ENCODE measurements at places on chromosomes 2 and 18.

DNA sequence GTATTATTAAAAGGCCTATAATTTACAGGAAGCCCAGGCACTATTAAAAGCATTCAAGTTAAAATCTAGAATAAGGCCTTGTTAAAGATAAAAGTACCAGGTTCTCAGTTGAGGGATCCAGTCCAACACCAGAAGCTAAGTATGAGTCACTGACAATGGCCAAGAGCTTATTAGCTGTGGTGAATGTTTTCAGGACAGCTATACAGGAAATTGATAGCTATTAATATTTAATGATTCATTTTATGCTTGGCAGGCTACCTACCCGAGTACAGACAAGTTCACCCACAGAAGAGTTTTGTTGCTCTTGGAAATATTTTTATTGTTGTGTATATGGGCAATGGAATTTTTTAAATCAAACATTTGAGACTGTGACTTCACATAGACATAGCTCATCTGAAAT, 729.6 kb upstream of the ZNF804A start:
- no peak for DNase-seq

- no peak for DNase-seq
Observed at GRCh38 chr2:133200684-133201421, 367.4 kb downstream of the NCKAP5 start.

DNA sequence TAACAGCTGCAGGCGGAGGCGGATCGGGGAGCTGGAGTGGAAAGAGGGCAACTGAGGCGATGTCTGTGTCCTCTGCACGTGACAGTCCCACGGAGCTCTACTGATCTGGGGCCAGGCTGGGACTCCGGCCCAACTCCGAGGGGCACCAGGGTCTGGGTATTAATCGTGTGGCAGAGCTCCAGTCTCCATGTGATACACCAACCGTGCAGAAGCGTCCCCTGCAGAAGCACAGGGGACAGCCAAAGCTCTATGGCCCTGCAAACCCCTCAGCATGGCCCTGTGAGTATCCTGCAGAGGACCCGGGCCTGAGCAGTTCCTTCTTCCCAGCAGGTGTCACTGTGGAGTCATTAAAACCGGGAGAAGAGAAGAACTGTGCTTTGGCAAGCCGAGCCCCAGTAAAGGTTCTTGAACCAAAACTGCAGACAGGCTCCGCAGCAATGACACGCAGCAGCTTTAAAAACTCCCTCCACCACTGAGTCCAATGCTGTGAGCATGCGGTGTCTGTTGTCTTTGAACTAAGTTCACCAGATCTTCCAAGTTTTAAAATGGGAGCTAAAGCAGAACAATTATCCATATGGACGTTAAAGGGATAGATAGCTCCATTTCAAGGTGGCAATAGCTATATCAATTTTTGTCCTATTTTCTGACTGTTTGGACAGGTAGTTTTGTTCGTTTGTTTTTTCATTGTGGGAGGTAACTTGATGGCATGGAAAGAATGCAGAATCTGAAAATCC, 79.4 kb downstream of the TMEM182 start:
- DNase-seq: peak; percentile 69

- DNase-seq: no peak
Observed at GRCh38 chr2:130966775-130967490, 126.3 kb downstream of the FAM168B start.

DNA sequence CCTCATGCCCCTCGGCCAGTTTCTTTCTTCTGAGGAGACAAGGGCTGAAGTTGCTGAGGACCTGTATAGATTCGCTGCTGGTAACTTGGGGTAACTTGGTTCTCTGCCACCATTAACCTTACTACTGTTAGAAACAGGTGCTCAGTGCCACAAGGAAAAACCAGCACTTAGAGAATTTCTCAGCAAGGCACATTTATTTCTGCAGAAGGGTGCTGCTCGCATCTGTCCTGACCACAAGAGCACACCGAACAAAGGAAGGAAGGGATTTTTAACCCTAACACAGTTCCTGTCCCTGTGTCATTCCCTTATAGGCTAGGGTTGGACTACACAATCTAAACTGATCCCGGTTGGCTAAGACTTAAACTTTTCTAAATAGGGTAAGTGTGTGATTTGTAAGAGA, 154.1 kb downstream of the SOCS6 start:
- DNase-seq: no peak

DNA sequence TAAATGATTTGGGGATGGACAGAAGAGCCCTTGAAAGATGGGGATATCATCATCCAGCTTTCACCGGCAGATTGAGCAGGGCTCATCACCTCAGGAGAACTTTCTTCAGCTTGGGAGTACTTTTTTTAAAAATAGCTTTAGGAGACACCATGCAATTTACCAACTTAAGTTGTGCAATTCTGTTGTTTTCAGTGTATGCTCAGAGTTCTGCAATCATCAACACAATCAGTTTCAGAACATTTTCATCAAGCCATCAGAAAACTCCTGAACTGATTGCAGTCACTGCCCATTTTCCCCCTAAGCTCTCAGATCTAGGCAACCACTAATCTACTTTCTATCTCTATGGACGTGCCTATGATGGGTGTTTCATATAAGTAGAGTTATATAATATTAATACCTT, 117.7 kb downstream of the CRIM1 start:
- DNase-seq: peak; percentile 53

GRCh38 chr2:133486771-133487191, 81.5 kb downstream of the NCKAP5 start:
- DNase-seq: no peak

DNA sequence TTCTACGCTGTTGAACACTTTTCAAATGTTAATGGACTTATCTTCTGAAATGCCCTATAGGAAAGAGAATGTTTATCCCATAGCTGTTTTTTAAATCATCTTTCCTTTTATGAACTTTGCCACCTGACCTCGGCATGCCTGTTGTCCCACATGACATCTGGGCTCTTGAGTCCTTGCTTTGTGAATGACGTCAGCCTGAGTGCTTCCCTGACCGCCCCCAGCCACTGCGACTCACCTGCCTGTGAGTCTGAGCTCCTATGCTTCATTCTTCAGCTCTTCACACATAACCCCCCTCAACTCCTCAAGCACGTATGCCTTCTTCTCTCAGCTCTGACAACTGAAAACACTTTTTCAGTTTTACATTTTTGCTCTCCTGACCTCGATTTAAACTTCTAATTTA, 166.8 kb downstream of the DCDC2C start:
- no peak for DNase-seq

DNA sequence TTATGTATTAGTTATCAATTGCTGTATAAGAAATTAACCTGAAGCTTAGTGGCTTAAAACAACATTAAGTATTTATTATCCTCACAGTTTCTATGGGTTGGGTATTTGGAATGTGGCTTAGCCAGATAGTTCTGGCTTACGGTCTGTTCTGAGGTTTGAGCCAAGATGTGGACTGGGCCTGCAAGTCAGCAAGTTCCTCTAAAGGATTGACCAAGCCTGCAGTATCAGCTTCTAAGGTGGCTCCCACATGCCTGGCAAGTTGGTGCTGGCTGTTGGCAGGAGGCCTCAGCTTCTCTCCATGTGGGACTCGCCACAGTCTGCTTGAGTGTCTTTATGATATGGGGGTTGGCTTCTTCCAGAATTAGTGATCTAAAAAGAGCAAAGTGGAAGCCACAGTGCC, 45.0 kb upstream of the TCF4 start:
- DNase-seq: no peak

DNA sequence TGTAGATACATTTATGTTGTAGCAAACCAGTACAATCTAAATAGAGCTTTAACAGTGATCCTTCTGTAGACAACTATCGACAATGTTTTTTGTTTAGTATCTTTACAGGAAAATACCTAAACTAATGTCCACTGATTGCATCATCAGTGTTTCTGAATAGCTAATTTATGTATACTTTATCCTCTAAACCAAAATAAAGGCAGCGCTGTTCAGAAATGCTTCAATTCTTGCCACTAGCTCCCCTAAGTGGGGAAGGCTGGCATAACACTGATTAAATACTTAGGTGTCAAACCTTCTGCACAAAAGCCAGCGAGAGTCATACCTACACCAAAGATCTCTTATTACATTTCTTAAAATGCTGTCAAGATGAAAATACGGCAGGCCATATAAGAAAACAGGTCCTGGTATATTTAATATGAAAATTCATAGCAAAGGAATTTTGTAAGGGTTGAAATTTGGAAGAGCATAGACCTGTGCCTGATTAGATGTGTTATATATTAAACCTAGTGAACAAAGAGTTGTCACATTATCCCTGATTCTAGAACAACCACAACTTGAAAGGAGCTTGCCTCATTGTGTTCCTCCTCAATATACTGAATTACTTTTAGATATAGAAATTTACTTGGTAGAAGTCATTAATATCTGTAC, 1693.4 kb upstream of the SLC39A10 start:
- no peak for DNase-seq

DNA sequence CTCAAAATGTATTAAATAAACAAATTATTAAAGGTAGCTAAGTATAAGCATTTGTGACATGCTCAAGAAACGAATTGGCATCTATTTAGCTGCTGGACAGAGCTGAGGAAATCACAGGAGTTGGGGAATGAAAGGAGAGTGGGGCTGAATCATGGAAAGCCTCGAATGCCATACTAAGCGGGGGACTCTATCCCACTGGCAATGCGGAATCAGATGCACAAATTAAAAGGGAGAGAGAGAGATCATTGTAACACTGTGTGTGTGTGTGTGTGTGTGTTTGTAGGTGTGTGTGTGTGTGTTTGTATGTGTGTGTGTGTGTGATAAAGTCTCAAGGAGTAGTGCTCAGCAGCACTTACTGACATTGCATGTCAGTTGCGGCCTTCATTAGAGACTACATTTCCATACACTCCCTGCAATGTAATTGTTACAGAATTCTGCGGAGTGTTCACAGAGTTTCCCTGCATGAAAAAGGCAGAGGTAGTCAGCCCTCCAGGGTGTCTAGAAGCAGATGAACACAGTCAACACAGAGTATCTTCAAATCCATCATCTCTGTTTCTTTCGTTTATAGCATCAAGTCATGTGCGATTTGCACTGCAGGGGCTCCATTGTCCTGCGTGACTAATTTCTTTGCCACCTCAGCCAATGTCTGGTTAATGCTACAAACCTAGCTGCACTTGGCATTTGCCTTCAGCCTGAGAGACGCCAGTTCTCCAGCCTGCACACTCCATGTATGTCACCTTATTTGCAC, 111.7 kb upstream of the CYRIA start:
- no peak for DNase-seq

GRCh38 chr2:28639836-28640235, 111.8 kb upstream of the PPP1CB start:
- DNase-seq: no peak

GRCh38 chr2:121200011-121200347, 85.0 kb downstream of the TFCP2L1 start:
- DNase-seq: no peak

DNA sequence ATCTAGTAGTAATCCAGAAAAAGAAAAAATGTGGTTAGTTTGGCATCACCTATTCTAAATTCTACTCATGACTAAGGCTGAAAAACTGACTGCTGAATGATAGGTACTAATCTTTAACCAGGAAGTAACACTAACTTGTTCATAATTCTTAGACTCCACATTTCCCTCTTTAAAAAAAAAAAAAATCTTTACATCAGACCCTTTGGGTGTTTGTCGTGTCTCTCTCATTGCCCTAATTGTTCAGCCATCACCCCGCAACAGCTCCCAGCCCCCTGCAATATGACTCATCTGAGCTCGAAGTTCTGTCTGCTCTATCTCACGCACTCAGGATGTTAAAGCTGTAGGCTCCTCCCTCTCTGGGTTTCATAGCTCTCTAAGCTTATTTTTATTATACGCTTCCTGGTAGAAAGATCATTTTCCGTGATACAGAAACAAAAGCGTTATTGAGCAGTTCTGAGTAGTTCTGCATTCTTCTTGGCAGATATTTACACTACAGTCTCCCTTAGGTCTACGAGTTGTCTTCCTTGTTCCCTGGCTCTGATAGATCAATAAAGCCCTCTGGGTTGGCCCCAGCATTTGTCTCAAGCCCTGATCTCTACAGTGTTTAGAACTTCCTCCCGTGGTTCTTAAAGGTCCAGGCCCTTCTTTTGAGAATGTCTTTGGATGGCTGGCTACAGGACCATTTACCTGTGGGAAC, 95.6 kb downstream of the TNFRSF11A start:
- peak; percentile 83 for DNase-seq

DNA sequence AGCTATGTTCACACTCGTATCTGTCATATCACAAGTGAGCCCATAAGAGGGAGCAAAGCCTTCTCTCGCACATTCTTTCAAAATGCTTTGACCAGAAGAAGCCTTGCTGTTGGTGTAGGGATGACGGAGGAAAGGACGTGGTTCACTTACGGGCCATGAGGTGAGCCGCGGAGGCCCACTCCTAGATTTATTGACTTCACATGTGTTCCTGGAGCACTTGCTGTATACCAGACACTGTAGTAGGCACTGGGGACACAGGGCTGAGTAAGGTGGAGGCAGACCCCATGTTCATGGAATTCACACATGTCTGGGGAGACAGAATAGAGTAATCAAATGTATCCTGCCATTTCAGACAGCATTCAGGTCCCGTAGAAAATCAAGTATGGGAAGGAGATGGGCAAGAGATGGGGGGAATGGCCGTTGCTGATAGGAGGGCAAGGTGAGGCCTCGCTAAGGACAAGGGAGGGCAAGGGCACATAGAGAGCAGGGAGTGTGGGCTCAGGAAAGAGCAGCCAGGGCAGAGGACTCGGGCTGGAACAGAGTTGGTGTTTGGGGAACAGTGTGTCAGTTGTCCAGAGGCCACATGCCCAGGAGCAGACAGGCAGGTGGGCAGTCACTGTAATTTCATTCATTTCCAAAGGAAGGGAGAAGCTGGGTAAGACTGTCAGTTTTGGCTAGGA, 182.2 kb downstream of the LDLRAD4 start:
- DNase-seq: no peak

- DNase-seq: no peak
Observed at GRCh38 chr2:221997100-221997499, 301.7 kb downstream of the PAX3 start.

- DNase-seq: no peak
Observed at GRCh38 chr2:226794751-226795171, 4.9 kb downstream of the IRS1 start.

DNA sequence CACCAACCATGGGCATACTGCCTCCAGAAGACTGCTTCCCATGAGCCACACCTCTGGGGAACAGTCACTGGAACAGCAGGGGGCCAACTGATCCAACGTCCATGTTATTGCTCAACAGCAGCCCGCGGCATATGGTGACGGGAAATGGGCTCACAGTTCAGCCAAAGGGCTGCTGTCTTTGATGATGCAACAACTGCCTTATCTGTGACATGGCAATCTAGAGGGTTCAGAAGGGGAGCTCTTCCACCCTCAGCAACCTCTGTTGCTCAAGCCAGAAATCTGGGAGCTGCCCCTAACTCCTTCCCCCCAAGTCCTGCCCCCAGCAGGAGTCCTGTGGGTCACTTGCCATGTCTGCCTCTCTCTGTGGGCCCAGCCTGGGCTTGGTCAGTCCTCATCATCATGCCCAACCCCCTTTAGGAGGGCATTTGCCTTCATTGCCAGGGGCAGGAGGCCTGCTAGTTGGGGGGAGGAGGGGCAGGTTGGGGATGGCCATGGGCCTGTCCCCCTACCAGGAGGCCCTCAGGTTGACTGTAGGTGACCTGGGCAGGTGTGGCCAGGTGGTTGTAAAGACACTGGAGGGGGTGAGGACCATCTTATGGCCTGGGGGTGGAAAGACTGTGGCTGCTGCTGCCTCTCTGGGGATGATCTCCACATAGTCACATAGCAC, 212.9 kb downstream of the CYP26B1 start:
- no peak for DNase-seq

GRCh38 chr2:50875561-50875960, 156.4 kb downstream of the NRXN1 start:
- DNase-seq: no peak

Measured in suppressor macrophage (primary cell).